Activated CD4-positive, alpha-beta T cell treated with anti-CD3 and anti-CD28 coated beads, Interleukin-2, Interleukin-6, amounts not matched to agents 100 ng/mL and 50 ng/mL, durations not matched to agents 16 hours and 8 hours (primary cell): ENCODE measurements at places on chromosomes 16 and 17.

DNA sequence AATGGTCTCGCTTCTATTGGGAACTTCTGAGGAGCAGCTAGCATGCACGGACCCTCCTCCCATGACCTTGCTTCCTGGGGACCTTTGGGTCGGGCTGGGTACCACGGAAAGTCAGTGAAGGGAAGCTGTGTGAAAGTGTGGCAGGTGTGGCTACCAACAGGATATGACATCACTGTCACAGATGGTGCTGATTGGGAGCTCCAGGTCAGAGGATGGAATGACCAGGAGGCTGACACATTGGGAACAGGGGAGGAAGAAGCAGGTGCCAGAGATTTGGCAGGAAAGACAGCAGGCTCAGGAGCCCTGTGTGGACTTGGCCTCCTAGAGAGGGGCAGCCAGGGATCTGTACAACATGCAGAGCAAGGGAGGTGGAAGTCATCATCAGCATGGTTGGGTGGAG, 34.0 kb downstream of the CPNE2 start:
- no peak for DNase-seq

GRCh38 chr16:87855852-87856715, 13.2 kb downstream of the SLC7A5 start:
- peak; percentile 60 for DNase-seq

GRCh38 chr17:46085522-46085921, 86.5 kb downstream of the STH start:
- DNase-seq = no peak

GRCh38 chr17:64574646-64575045, 67.9 kb downstream of the CEP95 start:
- no peak for DNase-seq

- peak; percentile 95 for DNase-seq
Measured at GRCh38 chr16:57462209-57462977, at the start of gene POLR2C. TSS of gene POLR2C (plus strand) at chr16:57462679. CDS start at chr16:57462725, 46 bp downstream.

GRCh38 chr17:61203671-61204131, 195.9 kb upstream of the TBX2 start:
- DNase-seq = no peak

- no peak for DNase-seq
Measured at GRCh38 chr16:29014561-29015069, 29.8 kb downstream of the LAT start.

DNA sequence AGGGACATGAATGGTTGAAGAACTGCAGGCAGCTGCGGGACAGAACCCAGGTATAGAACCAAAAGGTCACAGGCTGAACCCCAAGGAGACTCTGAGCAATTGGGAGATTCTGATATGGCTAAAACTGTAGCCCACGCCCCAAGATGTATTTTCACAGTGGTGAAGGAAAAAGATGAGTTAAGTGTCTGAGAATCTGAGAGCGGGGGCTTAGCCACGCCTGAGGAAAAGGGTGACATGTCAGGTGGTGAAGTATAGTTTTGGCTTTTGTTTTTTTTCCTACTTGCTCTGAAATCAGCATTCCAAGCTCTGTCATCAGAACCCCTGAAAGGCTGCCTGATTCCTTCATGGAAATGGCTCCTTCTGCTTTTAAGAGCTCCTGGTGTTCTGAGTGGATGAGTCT, 73.3 kb downstream of the AKAP1 start:
- DNase-seq = no peak

DNA sequence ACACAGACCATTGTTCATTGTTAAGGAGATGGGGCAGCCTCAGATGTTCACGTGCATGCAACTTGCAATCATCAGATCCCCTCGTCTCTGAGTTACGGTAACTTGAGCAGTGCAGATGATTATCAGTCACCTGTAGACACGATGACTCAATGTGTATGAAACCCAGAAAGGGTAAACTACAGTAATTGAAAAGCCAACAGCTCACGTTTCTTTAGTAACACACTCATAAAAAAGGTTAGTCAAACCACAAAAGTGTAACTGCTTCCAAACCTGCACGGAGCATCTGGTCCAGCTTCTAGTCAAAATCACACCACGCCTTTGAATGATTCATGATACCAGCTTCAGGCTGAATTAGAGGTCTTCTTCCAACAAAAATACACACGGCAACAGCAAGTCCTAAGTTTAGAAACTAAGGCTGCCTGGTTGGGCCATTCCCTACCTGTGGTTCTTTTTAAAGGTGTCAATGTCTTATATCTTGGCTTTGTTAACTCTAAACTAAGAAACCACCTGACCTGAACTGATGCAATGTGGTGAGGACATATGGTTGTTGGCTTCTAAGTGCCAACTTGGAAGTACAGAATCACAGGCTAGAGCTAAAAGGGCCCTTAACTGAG, 32.3 kb downstream of the GRB7 start:
- DNase-seq = peak; percentile 93

DNA sequence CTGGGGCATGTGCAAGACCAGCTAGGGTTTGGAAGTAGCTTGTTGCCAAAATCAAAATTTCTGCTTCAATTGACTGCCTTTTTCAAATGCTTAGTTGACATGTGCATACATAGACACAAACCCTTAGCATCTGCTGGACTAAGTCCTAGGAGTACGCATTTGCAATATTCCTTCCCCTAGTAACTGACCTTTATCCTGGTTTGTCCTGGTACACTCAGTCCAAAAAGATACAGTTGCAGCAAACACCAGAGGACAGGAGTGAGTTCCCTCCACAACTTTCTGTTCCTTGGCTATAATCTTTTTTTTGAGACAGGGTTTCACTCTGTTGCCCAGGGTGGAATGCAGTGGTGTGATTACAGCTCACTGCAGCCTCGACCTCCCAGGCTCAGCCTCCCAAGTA, 290.2 kb upstream of the ERCC4 start:
- DNase-seq = no peak

GRCh38 chr16:27762441-27762840, 212.5 kb downstream of the KATNIP start:
- DNase-seq = no peak

GRCh38 chr16:74073456-74073855, 223.2 kb upstream of the PSMD7 start:
- DNase-seq = no peak

DNA sequence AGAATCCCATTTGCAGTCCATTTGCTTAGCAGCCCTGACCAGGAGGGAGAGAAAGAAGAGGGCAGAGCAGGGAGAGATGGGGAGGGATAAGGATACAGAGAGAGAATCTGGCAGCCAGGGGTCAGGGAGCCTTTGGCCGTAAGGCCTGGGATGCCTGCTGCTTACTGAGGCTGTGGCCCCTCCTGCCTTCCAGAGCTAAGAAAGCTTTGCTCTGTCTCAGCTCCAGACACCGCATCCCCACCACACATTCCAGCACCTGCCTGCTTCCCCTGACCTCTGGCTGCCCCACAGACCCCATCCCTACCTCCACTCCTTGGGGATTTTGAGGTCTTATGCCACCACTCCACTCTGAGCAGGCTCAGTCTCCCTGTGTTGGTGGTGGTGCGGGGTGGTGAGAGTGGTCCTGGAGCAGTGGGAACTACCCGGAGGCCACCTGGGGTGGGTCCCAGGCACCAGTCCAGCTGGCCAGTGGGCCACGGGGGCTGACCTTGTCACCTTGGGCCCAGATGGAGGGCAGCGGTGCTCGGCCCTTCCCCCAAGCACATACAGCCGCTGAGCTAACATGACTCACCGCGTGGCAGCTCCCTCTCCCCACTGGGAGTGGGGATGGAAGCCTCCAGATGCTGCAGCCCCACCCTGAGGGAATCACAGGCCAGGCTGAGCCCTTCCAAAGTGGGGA, 58.3 kb downstream of the RAI1 start:
- no peak for DNase-seq

- peak; percentile 11 for DNase-seq
Measured at GRCh38 chr17:1829216-1829591, 498 bp downstream of the SMYD4 start.

- DNase-seq = no peak
Measured at GRCh38 chr16:20851601-20852000, 45.3 kb downstream of the REXO5 start.

- no peak for DNase-seq
Measured at GRCh38 chr17:9212376-9213302, 191.3 kb downstream of the NTN1 start.

DNA sequence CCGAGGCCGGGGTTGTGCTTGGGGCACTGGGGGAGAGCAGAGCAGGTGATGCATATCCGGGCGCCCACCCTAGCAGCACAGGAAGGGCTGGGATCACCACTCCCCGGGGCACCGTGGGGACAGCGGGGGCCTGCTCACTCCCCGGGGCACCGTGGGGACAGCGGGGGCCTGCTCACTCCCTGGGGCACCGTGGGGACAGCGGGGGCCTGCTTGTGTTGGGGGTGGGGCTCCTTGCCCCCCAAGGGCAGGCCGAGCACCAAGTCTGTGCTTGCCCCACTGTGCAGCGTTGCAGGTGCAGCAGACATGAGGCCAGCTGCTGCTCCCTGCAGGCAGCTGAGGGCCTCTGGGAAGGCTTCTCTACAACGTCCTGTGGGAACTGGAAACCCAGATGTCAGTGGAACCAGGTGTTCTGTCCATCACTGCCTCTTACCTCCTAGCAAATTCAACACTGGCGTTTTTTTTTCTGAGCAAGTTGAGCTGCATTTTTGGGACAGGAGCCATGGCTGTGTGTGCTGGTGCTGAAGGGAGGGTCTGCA, 25.0 kb upstream of the ZNF750 start:
- DNase-seq = no peak

DNA sequence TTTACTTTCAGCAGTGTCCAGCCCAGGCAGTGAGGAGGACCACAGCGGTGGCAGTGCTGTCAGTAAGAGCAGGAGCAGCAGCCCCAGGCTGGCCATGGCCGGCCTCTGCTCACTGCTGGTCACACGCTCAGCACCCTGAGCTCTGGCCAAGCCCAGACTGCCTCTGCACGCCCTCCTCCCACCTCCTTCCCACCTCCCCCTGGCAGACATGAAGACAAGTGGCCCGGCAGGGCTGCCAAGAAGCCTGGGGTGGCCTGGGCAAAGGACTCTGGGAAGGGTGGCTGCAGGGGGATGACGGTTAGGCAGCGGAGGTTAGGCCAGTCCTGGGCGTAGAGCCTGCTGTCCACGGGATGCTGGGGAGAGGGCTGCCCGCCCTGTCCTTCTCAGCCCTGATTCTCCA, at the start of gene C16orf89:
C16orf89 (minus strand) TSS at position 144 of the 400 bp plus-strand sequence; CDS start at position 96, 48 bp downstream.
- no peak for DNase-seq

GRCh38 chr17:16515933-16516332, 23.9 kb upstream of the LRRC75A start:
- DNase-seq = no peak

DNA sequence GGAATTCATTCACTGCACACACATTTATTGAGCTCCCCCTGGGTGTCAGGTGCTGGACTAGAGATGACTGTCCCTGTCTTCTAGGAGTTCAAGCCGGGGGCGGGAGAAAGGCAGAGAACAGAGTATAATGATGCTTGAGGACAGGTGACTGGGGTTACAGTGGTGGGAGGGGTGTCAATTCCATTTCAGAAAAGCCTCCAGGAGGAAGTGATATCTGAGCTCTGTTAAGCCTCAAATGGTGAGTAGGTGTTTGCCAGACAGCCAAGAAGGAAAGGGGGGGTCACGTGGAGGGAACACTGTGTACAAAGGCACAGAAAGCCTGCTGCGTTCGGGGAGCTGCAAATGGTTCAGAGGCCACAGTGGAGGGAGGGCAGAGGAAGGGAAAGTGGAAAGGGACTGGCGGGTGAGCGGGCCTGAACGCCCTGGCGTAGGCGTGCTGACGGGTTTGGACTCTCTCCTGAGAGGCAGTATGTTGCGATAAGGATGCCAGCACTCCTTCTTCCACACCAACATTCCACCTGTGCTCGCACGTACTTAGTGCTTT, 9.7 kb upstream of the NXPH3 start:
- no peak for DNase-seq

- DNase-seq = no peak
Measured at GRCh38 chr17:50318501-50319285, 27.2 kb upstream of the XYLT2 start.

DNA sequence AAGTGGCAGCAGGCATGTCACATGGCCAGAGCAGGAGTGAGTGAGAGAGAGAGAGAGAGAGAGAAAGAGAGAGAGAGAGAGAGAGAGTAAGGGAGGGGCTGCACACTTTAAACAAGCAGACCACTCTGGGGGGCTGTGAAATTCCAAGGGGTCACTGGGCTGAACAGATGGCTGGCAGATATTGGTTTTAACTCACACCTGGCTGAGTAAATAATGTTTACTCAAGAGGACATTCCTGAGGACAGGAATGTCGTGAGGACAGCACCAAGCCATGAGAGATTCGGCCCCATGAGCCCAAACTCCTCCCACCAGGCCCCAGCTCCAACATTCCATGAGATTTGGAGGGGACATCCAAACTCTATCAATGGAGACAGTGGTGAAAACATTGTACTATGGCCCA, 269.7 kb downstream of the CBLN1 start:
- DNase-seq = no peak

DNA sequence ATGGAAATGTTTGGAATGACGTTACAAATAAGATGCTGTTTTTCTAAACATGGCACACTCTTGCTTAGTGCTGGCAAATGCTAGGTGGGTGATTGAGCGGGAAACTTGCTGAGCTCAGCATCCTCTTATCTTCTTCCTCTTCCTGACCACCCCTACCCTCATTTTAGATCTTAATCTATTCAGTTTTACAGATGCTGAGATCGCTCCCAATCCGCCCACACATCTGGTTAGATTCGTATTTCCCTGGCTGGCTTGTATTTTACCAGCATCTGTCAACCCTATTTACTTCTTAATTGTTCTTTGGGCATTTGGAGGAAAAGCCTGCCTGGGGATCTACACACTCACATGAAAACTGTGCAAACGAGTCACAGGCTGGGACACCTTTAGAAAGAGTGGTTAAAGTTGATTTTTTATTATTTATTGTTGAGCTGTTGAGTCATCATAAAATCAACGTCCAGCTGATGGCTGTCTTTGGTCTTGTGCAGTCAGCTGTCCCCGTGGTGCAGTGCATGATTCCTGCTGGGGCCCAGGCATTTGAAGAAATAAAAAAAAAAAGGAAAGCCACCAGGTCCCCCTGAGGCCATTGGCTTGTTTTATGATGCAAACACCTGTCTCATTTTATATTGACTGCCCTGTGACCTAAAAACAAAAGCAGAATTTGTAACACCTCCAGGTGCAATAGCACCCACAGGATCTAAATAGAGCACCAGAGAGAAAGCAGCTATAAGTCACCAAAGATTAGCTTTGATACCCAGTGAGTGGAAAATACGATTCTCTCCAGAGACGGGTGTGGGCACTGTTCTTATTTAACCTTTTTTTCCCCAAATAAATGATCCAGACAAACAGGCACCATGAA, 258.6 kb downstream of the HS3ST3B1 start:
- DNase-seq = no peak

- no peak for DNase-seq
Measured at GRCh38 chr16:53785044-53785443, 81.1 kb downstream of the FTO start.

- DNase-seq = no peak
Measured at GRCh38 chr17:70871180-70871818, 702.0 kb downstream of the KCNJ2 start.

- no peak for DNase-seq
Measured at GRCh38 chr16:85350146-85350728, 238.0 kb upstream of the CIBAR2 start.

DNA sequence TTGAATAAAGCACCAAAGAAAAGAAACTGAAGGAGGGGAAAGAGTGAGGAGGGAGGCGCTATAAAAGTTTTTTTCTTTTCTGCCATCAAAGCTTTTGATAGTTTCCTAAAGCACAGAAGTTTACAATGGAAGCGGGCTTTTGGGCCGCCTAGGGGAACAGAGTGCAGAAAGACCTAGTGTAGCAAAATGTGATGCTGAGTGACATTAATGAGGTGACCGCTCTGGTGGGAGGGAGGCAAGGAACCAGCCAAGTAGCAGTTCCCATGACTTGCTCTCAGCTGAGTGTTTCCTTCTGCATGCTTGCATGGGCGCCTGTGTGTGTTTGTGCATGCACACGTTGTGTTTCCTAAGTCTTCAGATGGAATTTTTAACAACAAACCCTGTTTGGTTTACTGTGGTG, 15.5 kb downstream of the MSI2 start:
- DNase-seq = no peak
